Smooth muscle cell of the umbilical artery (primary cell): ENCODE measurements at places on chromosomes 6 and 20. TPM values are rescaled to one million over a fixed set of nuclear protein-coding genes. Genes with fewer than 3 reads are reported as not detected.

The SNAP25 gene
- 4.6 and 5.6 TPM in 2 replicates for total RNA-seq

The SLC13A3 gene
- total RNA-seq = 1.5 and 3.9 TPM in 2 replicates

The JAG1 gene
- 9.5 and 36.2 TPM in 2 replicates for total RNA-seq

The PNLDC1 gene
- total RNA-seq = 0.28 TPM in 1 of 2 replicates, not detected in the other

The EYS gene
- 0.05 TPM in 1 of 2 replicates, not detected in the other for total RNA-seq

The PCMTD2 gene
- 41.2 and 42.5 TPM in 2 replicates for total RNA-seq

The MYBL2 gene
- total RNA-seq = 0.30 and 4.9 TPM in 2 replicates

The PAX1 gene
- not detected in 2 replicates for total RNA-seq

The FOXQ1 gene
- 0.05 TPM in 1 of 2 replicates, not detected in the other for total RNA-seq

The NKAPL gene
- 0.89 and 1.9 TPM in 2 replicates for total RNA-seq

The PRDM13 gene
- total RNA-seq = not detected in 2 replicates

The PNPLA1 gene
- total RNA-seq = 0.05 TPM in 1 of 2 replicates, not detected in the other

The NT5E gene
- total RNA-seq = 327 and 1,188 TPM in 2 replicates

The KIF6 gene
- total RNA-seq = 0.30 and 0.55 TPM in 2 replicates

The CARMIL1 gene
- 4.5 and 7.5 TPM in 2 replicates for total RNA-seq

The TRERF1 gene
- 1.8 and 4.2 TPM in 2 replicates for total RNA-seq

The BANF2 gene
- total RNA-seq = not detected in 2 replicates

The JPH2 gene
- total RNA-seq = 2.0 and 10.4 TPM in 2 replicates

The COL21A1 gene
- 0.05 and 0.30 TPM in 2 replicates for total RNA-seq

The TSHZ2 gene
- total RNA-seq = 0.65 TPM in 1 of 2 replicates, not detected in the other

The OR2H2 gene
- total RNA-seq = not detected in 2 replicates
